ENCODE measurements at places on chromosomes 3 and 15. TPM values are rescaled to one million over a fixed set of nuclear protein-coding genes. Genes with fewer than 3 reads are reported as not detected.

The SLC22A14 gene
- polyA plus RNA-seq: 0.66 TPM

- no peak for DNase-seq
Measured at GRCh38 chr3:152703245-152703890, 131.6 kb upstream of the P2RY1 start.

The XIRP1 gene
- polyA plus RNA-seq: 0.14 TPM

The IL16 gene
- 5.4 TPM for polyA plus RNA-seq

DNA sequence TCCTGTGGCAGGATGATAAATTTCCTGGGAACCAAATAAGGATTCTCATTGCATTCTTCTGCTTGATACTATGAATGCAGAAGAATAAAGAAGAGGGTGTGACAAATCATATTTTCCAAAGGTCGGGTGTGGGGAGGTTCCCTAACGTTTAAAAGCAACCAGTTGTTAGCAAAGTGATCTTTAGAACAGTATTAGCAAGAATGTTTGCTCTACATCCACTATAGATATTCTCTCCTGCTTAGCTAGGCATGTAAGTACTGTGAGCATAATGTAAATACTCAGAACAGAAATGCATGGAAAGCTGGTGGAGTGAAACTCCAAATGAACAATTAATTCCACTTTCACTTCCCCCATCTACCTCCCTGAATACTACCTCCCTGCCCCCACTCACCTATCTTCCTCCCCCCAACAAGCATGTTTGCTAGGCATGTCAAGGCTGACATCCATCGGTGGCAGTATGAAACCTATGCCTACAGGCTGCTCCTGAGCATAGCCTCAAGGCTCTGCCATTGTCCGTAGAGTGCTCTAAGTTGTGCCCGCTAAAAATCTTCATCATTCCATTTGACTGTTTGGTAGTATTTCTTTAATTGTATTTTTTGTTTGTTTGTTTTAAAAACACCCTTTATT lies 329.7 kb downstream of the TIGIT start:
- DNase-seq: no peak

The GPR176 gene
- 15.0 TPM for polyA plus RNA-seq

DNA sequence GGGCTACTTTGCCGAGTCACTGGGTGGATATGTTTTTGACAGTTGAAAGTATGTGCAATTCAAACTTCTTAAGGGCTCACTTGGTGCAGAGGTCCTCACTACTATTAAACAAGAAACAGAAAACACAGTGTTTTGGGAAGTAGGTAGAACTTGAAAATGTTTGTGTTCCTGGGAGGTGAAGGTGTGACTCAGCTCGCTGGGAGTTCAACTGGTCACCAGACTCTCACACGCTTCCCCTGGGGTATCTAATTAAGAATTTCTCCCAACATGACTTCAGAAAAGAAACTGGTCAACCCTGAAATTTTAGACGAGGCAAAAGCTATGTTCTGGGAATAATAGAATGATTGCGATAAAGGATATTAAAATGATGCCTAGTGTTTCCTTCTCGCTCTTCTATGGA lies 1039.8 kb upstream of the SEMA6D start:
- no peak for DNase-seq

DNA sequence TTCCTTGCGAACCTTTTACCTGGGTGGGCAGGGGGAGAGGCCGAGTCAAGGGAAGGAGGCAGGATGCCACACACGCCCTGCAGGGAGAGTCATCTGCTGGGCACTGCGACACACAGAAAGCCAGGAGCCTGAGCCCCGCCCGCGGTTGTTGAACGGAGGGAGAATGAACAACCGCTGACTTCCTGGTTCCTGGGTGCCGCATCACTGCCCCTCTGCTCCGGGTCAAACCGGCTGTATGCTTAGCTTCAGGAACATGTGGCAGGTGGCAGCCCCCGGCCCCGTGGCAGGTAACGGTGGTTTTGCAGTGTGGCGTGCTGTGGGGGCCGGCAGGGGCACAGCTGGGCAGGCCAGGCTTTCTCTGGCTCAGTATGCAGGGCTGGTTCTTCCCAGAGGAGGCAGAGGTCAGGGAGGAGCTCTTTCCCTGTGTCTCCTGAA lies 33.4 kb downstream of the APBA2 start:
- DNase-seq: peak; percentile 29

GRCh38 chr3:59940718-59941117 lies 890.9 kb upstream of the CFAP20DC start:
- no peak for DNase-seq

The MCTP2 gene
- polyA plus RNA-seq: 18.0 TPM

- no peak for DNase-seq
Measured at GRCh38 chr15:75346796-75347221, at the start of gene NEIL1. Gene NEIL1, plus strand, starts transcription at chr15:75347039. Its CDS starts 1,867 bp downstream, at chr15:75348906.
